Activated CD4-positive, alpha-beta T cell treated with anti-CD3 and anti-CD28 coated beads for 1 hour (primary cell): ENCODE measurements at places on chromosomes 11 and 22.
A peak's percentile ranks its signal among the peaks of the same experiment; 100 is the strongest.

DNA sequence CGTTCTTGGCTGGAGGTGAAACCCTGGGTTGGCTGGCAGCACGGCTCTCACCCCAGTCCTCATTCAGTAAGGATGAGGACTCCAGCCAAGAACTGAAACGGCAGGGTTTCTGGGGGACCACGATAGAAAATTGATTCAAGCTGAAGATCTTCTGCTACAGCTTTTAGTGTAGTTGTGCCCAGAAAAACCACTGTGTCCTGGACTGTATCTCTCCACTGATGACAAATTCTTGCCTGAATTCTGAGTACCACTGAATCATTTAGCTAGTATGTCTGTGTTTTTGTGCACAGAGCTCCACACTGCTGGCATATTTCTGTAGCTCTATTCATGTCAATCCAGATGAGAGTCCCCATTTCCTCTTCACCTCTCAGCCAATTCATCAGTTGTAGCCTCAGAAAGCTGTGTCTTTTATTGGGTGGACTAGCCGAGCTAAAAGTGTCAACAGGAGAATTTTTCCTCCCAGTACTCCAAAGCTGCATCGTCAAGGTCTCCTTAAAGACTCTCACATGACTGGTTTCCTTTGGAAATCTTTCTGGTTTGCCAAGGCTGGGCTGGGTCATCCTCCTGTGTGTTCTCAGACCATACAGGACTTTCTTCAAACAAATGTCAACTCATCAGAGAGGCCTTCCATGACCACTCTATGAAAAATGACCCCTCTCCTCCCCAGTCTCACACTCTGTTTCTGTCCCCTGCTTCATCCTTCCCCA lies 144.6 kb downstream of the LDLRAD3 start:
- DNase-seq = no peak

DNA sequence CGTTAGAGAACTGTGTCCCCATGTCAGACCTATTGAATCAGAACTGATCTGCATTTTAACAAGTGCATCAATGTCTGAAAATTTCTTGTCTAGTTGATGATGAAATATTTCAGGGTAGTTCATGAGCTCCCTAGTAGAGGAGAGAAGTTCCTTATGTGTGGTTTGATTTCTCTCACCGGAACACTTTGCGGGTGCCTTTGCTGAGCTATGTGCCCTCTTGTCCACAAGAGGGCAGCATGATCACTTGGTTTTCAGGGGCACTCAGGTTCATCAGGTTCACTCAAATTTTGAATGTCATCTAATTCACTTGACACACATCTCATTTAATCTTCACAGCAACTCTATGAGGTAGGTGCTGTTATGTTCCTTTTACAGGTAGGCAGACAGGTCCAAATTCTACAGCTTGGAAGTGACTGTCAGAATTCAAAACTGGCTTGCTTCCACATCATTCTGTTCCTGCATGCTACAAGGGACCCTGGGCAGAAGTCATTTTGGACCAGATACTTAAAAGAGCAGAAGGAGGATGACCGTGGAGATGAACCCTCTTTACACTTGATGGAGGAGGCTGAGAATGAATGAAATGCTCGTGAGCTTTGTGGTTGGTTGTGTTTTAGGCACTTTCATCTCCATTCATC lies 55.6 kb downstream of the P4HA3 start:
- DNase-seq = peak; percentile 29

- no peak for DNase-seq
Measured at GRCh38 chr22:48453751-48454485, 1373.8 kb downstream of the BRD1 start.

DNA sequence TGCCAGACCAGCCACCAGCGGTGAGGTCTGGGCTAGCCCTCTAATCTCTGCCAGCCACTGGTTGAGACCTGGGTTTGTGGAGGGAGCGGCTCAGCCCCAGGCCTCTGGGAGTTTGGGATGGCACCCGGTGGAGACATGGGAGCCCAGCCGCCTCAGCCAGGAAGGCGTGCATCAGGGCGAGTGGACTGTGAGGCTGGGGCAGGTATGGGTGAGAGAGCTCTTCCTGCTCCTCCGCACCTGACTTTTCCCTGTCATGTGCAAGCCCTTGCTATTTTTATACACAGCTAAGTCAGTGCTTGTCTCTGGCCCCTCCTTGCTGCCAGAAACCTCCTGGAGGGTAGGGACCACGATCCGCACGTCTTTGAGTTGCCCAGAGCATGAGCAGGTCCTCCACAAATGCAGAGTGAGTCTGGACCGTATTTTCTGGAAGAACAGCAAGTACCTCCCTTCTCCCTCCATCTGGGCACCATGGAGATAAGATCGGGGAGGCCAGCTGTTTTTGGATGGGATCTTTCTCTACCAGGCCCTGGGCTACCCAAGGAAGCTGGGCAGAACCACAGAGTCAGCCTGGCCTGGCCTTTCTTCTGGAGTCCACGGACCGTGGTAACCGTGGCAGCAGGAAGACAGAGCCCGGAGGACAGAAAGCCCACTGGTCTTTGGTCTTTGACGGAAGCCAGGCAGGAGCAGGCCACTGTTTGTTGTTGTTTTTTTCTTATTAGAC lies 53.3 kb downstream of the IGLL1 start:
- no peak for DNase-seq

GRCh38 chr11:7577291-7578190 lies 63.7 kb downstream of the PPFIBP2 start:
- DNase-seq = no peak

DNA sequence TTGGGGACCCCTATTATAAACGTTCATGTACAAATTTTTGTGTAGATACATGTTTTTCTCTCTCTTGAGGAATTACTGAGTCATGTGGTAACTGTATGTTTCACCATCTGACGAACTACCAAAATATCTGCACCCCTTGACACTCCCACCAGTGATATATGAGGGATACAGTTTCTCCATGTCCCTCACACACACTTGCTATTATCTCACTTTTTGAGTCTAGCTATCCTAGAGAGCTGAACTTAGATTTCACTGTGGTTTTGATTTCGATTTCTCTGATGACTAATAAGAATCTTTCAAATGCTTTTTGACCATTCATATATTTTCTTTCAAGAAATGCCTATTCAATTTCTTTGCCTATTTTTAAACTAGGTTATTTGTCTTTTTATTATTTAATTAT lies 200.2 kb downstream of the PGR start:
- DNase-seq = no peak

- DNase-seq = no peak
Measured at GRCh38 chr11:57287884-57288283, 36.9 kb downstream of the TNKS1BP1 start.

GRCh38 chr11:548700-549603 lies 11.6 kb downstream of the LMNTD2 start:
- no peak for DNase-seq

GRCh38 chr11:11468954-11469353 lies 115.9 kb upstream of the CSNK2A3 start:
- no peak for DNase-seq

DNA sequence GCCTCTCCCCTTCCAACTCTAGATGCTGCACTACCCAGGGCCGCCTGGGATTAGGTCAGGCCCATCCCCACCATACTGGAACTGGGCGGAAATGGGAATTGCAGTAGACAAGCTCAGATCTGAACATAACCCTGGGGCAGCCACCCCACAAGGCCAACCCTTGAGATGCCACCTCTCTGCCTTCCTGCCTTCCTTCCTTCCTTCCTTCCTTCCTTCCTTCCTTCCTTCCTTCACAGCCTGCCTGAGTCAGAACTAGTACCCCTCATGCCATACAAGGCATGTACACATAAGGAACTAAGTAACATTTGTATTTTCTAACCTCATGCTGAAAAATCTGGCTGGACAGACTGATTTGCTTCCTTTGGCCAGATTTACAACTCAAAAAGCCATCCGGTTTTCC lies 28.0 kb downstream of the SHISAL1 start:
- DNase-seq = no peak

GRCh38 chr11:70521475-70522308 lies 123.4 kb downstream of the CTTN start:
- no peak for DNase-seq

GRCh38 chr11:74447720-74448119 lies 19.6 kb downstream of the KCNE3 start:
- no peak for DNase-seq

GRCh38 chr11:93957397-93957952 lies 63.7 kb upstream of the HEPHL1 start:
- DNase-seq = no peak

DNA sequence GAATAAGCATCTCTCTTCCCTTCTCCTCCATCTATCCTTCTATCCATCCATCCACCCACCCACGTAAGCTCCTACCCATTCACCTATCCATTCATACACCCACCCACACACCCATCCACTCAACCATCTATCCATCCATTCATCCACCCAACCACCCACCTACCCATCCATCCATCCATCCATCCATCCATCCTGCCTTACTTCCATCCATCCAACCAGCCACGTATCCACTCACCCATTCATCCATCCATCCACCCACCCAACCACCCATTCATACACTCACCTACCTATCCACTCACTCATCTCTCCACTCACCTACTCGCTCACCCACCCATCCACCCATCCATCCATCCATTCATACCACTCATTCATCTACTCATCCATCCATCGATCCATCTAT lies 13.2 kb downstream of the TNNT3 start:
- no peak for DNase-seq

DNA sequence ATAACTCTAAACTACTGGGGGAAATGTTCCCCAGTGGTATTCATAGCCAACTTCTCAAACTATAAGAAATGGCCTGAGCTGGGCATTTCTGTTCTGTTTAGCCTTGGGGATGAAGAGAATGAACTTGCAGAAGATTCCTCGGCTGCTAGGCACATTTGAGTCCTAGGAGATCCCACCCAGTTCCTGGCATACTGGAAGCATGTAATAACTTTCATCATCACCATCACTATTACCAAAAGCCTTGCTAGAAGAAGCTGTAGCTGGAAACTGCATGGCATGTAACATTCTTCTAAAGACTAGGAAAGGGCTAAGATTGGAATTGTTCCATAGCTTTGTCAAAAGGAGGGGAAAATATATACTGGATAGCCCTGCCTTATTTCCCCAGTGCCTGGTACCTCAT lies 40.1 kb upstream of the SLC1A2 start:
- no peak for DNase-seq

DNA sequence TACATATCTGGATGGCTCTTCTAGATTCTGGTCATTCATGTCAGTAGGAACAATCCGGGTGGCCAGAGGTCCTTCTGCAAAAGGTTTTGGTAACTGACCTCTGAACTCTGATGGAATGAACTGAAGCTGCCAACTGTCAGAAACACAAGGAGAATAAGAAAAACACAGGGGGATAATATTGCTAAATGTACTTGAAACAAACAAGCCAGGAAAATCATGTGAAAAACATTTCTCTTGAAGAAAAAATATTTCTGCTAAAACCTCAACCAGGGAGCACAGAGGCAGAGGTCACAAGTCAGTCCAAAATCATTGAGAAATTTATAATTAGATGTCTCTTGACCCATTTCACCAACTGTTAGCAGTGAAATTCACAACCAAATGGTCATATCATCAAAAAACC lies 35.2 kb downstream of the ALG9 start:
- DNase-seq = no peak

- DNase-seq = no peak
Measured at GRCh38 chr11:73414977-73415651, 38.9 kb downstream of the RELT start.

GRCh38 chr11:32916994-32917393 lies 24.4 kb downstream of the QSER1 start:
- DNase-seq = no peak

DNA sequence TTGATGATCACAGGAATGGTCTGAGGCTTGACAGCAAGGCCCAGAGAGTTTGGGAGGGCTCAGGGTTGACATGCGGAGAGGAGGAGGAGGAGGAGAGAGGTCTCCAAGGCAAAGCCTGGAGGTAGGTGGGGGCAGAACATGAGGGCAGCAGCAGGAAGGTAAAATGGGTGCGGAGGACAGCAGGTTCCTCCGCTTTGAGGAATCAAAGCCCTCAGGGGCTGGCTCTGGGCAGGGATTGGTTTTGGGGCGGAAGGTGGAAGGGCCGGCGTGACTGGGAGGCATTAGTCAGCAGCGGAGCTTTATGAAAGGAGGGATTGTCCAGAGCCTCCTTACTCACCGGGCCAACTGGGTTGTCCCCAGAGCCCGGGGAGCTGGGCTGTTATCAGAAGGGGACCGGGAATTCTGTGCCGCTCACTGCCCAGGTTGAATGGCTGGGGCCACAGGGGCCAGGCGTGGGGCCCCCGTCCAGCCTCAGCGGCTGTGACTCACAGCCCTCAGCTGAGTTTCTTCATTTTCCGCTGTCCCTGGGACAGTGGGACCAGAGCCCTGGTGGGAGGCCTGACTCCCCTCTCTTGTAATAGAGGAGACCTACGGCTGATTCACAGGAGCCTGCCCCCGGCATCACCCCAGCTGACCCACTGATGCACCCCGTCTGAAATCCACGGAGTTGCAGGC lies 36.2 kb downstream of the LIF start:
- DNase-seq = no peak

DNA sequence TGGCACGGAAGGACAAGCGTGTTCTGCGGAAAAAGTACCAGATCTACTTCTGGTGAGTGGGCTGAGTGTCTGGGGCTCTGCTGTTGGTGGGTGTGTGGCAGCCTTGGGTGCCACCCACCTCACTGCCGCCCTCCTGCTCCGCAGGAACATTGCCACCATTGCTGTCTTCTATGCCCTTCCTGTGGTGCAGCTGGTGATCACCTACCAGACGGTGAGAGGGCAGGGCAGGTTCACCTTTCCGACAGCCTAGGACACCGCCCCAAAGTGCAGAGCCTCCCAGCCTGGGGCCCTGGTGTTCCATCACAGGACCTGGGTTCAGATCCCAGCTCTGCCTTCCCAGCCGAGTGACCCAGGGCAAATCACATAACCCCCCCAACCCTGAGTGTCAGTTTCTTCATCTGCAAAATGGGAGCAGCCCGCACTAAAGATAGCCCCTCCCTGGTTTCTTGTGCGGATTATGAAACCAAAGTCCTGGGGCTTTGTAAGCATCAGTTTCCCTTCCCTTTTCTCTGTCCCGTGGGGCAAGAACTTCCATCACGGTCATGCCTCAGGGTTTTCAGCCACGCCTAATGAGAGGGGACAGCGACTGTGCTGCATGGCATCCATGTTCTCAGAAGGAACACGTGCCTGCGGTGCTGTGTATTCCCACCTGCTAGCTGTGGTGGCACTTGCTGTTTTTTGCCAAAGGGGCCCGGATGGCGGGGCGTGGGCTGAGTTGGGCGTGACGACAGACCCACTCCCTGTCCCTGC lies 9.8 kb upstream of the TAGLN start:
- DNase-seq = no peak

DNA sequence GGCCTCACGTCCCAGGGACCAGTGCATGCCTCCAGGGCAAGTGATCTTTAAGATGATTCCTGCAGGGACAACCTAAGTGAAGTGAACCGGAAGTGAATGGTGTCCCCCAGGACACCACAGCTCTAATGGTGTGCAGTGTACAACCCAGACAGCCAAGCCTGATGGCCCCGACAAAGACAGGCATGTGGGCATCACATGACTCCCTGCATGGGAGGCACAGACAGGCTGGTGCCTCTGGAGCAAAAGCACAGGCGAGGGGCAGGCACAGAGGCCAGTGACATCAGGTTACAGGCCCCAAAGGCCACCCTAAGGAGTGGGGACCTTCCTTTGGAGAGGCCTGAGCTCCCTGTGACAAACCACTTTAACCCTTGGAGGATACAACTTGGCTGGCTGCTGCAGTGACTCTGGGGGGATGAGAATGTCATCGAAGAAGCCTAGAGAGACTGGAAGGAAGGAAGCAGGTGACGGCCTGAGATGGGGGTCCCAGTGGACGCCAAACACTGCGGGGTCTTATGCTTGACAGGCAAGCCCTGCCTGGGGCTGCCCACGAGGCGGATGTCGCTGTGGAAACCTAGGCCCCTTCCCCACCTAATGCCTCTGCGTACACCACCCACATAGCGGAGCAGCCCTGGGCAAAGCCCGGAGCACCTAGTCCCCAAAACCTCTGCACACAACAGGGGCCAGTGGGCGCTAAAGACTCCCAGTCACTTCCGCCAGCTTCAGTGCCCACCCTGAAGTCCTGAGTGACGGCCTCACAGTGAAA lies 12.4 kb downstream of the POLR3H start:
- no peak for DNase-seq
